Hematopoietic multipotent progenitor cell (in vitro differentiated cells): ENCODE measurements at places on chromosomes 12 and 14. TPM values are rescaled to one million over a fixed set of nuclear protein-coding genes. Genes with fewer than 3 reads are reported as not detected.

The ANG gene
- 2.7 TPM for total RNA-seq

The BMAL2 gene
- total RNA-seq = 4.0 TPM

The HOXC4 gene
- under 0.01 TPM for total RNA-seq

The PIWIL1 gene
- total RNA-seq = not detected

The SLC5A8 gene
- not detected for total RNA-seq

The TARBP2 gene
- 44.2 TPM for total RNA-seq

The TMEM229B gene
- total RNA-seq = 46.3 TPM

The TMEM132D gene
- not detected for total RNA-seq

The PDE3A gene
- 0.81 TPM for total RNA-seq

The SYNDIG1L gene
- not detected for total RNA-seq

The FOXM1 gene
- total RNA-seq = 4.0 TPM

The TSHR gene
- not detected for total RNA-seq

The SNW1 gene
- total RNA-seq = 17.2 TPM

The ALDH1L2 gene
- total RNA-seq = under 0.01 TPM

The ADAM21 gene
- total RNA-seq = 0.27 TPM

The SLC41A2 gene
- 1.1 TPM for total RNA-seq

The SMCO2 gene
- total RNA-seq = not detected

The ZFYVE26 gene
- total RNA-seq = 22.1 TPM

The ACVRL1 gene
- total RNA-seq = under 0.01 TPM
